ENCODE measurements at places on chromosomes 5 and 9. TPM values are rescaled to one million over a fixed set of nuclear protein-coding genes. Genes with fewer than 3 reads are reported as not detected.

The SUSD3 gene
- 2.9 TPM for polyA plus RNA-seq

DNA sequence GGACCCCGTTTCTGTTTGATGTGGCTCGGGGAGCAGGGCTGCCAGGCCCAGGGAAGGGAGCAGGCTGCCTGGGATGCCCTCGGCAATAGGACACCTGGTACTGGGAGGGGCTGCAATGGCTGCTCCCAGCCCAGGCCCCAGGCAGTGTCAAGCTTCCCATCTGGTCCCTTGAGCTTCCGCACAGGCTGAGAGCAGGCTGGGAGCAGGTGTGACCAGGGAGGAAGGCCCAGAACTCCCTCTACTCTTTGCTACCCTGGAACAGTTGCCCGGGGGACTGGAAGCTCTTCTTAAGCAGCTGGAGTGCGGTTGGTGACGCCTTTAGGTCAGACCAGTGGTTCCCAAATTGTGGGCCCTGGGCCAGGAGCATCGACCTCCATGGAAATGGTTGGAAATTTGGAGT is 186.9 kb downstream of the GADD45G start:
- no peak for DNase-seq

DNA sequence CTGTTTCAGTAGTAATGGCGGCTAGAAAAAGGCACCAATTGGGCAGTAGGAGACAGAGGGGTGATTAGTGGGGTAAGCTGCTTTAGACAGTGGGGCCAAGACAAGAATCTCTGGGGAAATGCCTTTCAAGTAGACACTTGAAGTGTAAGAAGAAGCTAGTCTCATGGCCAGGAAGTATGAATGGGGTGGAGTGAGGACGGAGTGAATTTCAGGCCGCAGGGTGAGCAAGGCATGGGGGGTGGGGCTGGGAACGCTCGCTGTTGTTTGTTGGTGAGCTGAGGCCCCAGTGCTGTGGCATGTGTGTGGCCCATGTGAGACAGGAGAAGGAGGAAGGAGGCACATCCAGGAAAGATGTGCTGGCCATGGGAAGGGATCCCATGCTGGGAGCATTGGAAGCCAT is 149.2 kb upstream of the NFIL3 start:
- DNase-seq: no peak

DNA sequence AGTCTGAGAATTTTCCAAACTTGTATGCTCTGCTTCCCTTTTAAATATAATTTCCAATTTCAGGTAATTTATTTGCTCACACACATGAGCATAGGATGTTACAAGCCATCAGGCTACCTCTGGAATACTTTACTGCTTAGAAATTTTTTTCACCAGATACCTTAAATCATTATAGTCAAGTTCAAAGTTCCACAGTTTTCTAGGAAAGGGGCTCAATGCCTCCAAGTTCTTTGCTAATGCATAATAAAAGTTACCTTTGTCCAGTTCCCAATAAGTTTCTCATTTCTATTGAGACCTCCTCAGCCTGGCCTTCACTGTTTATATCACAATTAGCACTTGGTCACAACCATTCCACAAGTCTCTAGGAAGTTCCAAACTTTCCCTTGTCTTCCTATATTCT is 16.2 kb upstream of the UGT3A1 start:
- no peak for DNase-seq

- no peak for DNase-seq
Observed at GRCh38 chr5:74166064-74166463, 474.5 kb downstream of the ENC1 start.

- DNase-seq: no peak
Observed at GRCh38 chr9:124278054-124278540, 20.3 kb downstream of the NEK6 start.

DNA sequence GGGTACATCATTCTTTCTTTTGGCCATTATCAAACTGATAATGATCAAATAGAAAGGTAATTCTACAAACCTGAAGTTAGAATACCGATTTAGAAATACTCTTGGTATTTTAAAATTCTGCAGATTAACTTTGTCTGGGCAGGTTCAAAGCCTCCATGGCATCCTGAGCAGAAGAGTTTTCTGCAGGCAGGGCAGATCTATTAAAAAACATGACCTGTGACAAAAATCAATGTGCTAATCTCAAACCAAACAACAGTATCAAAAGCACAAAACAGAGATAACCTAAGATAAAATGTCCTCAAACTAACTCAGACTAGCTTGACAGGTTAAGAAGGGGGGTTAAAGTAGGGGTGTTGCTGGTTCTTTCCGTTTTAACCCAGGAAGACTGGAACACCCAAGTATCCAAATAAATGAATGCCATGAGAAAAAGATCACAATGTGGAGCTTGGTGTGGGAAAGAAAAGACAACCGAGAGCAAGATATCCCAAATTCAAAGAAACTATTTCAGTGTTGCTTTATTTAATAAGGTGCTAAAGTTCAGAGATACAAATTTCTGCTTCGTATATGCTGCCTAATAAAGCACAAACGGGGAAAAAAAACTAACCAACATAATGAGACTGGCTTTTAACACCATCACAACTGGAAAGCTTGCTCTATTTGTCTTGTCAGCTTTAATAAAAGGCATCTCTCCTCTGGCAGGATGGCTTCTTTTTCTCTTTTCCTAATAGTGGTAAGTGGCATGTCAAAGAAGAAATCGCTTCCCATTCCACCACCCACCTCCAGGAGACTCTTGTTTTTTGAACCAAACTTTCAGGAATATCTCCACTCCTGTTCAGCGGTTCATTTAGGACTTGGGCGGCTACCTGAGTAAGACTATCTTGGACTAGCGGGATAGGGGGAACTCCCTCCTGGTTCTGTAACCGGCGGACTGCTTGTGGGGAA is 2.3 kb downstream of the EFNA5 start:
- DNase-seq: no peak

GRCh38 chr5:35354751-35355150 is 124.5 kb upstream of the PRLR start:
- DNase-seq: no peak

The ENDOG gene
- 30.4 TPM for polyA plus RNA-seq

DNA sequence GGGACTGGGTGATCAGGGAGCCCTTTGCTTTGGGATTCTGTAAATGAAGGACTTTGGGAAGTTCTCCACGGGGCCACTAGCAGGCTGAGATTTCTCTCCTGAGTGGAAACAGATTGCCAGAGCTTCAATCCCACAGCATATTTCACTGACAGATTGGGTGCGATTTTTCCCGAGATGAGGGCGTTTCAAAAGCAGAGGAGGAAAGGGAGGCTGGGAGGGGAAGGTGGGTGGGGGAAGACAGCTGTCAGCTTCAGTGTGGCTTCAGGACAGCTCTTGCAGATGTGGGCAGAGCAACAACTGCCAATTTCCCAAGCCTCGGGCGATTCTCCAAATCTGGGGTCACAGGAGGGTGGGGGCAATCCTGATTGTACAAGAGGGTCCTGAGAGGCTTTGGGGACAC is 258.5 kb upstream of the ADRA1B start:
- no peak for DNase-seq

The FAM200C gene
- polyA plus RNA-seq: 2.7 TPM

DNA sequence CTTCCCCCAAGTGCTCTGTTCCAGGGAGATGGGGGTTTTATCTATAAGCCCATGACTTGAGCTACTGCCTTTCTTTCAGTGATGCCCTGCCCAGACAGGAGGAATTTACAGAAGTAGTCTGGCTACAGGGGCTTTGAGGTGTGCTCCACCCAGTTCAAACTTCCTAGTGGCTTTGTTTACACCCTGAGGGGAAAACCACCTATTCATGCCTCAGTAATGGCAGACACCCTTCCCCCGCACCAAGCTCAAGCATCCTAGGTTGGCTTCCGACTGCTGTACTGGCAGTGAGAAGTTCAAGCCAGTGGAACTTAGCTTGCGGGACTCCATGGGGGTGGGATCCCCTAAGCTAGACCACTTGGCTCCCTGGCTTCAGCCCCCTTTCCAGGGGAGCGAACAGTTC is 154.6 kb downstream of the IZUMO3 start:
- no peak for DNase-seq

DNA sequence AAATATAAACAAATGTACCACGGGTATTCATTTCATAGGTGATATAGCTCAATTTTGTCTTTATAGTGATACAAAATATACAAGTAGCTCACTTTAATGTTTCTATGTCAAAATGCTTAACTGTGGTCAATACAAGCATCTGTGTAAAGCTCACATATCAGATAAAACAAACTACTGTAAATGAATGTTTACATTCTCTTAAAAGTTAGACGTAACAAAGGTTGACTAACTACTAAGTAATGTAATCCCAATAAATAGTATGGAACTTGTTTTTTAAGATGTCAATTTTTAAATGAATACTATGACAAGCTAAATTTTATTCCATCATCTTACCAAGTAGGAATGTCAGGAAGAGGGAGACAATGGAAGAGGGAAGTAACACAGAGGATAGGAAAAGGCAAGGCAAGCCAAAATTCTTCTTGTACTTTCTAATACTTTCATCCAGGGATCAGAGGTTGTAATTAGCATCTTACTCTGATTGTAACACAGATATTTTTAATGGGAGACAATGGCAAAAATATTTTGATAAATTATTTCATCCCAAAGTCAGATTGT is 105.5 kb downstream of the STRBP start:
- no peak for DNase-seq

The LMNB1 gene
- 8.7 TPM for polyA plus RNA-seq

The PCDHB15 gene
- polyA plus RNA-seq: 1.2 TPM

The INSL4 gene
- not detected for polyA plus RNA-seq

The ADAMTS19 gene
- 0.05 TPM for polyA plus RNA-seq

GRCh38 chr9:135815830-135816650 is 91.3 kb downstream of the CAMSAP1 start:
- DNase-seq: no peak

GRCh38 chr9:36903541-36904435 is 130.3 kb downstream of the PAX5 start:
- DNase-seq: peak; percentile 40

Data from stomach (tissue), 19 donors.